ENCODE measurements at places on chromosomes 13 and 19.

GRCh38 chr13:100560498-100561157 lies 28.0 kb downstream of the GGACT start:
- no peak for DNase-seq

GRCh38 chr13:100035936-100036335 lies 53.0 kb upstream of the PCCA start:
- DNase-seq = no peak

- no peak for DNase-seq
These were observed 178.8 kb upstream of the RFC3 start for GRCh38 chr13:33639158-33639557.

- no peak for DNase-seq
These were observed 231.3 kb downstream of the SLITRK6 start for GRCh38 chr13:85567909-85568308.

- DNase-seq = peak; percentile 85
These were observed 12.9 kb downstream of the SPC24 start for GRCh38 chr19:11142528-11143171.

DNA sequence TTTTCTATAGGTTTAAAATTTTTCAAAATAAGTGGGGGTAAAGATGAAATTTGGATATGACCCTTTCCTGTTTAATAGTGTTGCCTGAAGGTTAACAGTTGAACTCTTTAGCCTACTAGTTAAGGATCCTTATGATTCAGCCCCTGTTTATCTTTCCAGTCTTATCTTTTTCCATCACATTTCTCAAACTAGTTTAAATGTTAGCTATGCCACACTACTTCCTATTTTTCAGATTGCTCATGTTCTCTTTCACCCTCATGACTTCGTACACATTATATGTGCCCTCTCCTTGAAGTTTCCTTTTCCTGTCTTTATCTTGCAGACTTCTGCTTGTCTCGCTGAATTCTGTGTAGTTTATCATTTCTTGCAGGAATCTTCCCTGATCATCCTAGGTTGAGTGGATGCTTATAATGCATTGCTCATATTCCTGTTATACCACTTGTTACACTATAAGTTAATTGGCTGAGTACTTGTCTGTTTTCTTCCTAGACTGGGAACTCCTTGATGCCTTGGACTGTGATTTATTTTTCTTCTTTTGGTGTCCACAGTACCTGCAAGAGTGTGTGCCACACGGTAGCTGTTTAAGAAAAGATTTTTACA lies 86.7 kb downstream of the FNDC3A start:
- no peak for DNase-seq

- no peak for DNase-seq
These were observed 11.2 kb upstream of the AKAP8 start for GRCh38 chr19:15390814-15391213.

DNA sequence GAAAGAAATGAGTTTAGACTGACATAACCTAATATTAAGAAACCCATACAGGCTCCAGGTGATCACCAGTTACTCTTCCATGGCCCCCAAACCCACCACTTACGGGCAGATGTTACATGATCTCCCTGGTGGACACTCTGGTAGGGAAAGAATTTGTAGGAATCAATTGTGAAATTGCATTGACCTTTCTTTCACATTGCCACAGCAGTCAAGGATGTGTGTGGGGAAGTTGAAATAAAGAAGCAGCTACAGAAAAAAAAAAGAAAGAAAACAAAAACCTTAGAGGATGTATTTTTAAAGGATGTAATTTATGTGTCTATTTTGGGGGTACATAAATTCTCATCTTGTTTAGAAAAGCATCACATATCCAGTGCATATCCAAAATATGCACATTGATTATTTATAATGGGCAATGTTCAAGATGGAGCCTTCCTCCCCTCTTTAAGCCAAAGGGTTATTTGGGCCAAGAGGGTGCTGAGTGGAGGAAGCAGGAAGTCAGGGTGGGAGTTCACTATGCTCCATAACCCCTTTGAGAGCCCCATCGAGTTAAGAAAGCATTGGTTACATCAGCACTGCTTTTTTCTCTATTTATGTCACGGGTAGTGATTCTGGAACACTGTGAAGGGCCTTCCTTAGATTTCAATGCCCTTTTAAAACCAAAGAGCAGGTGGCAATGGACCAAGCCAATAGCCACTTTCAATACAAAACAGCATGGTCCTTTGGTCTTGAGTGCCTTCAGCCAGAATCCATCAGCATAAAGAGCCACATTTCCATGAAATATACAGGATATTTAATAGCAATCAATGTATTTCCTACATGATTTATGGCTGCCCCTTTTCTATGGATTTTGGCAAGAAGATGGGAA lies 169.6 kb downstream of the LACC1 start:
- DNase-seq = no peak

GRCh38 chr19:34847393-34847792 lies 74.4 kb upstream of the ZNF599 start:
- DNase-seq = no peak

GRCh38 chr13:98386637-98387036 lies 190.3 kb downstream of the STK24 start:
- no peak for DNase-seq

GRCh38 chr19:34135054-34135800 lies 37.1 kb upstream of the LSM14A start:
- no peak for DNase-seq

DNA sequence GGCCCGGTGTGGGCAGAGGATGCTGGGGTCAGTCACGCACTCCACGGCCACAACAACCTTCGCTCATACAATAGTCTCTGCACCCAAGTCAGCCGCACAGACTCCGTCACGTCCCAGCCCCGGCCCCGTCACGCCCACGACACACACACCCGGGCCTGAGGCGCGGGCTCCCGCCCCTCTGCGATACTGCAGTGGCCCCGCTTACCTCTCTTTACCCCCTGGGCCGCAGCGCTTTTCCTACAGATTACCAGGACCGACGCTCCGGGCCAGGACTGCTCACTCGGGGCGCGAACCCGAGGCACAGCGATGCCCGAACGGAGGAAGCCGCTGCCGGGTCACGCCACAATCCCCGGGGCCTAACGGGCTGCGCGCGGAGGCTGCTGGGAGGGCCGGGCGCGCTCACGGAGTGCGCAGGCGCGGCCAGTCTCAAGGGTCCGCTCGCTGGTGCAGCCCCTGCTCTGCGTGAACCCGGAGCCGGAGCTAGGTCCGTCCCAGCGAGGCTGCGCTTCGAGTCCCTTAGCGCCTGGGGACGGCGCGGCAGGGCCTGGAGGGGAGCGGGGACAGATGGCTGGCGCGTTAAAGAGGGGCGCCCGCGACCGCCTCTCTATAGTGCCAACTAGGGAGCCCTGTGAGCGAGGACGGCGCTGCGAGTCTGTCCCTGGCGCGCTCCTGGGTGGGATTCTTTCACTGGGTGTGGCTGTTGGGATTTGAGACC lies at the start of gene ZFP82:
Gene ZFP82 (minus strand): TSS at position 358 of the 715 bp plus-strand sequence. CDS start 8,855 bp downstream, outside the sequence.
- peak; percentile 63 for DNase-seq

GRCh38 chr19:3586127-3586626 lies 899 bp downstream of the GIPC3 start:
- no peak for DNase-seq

DNA sequence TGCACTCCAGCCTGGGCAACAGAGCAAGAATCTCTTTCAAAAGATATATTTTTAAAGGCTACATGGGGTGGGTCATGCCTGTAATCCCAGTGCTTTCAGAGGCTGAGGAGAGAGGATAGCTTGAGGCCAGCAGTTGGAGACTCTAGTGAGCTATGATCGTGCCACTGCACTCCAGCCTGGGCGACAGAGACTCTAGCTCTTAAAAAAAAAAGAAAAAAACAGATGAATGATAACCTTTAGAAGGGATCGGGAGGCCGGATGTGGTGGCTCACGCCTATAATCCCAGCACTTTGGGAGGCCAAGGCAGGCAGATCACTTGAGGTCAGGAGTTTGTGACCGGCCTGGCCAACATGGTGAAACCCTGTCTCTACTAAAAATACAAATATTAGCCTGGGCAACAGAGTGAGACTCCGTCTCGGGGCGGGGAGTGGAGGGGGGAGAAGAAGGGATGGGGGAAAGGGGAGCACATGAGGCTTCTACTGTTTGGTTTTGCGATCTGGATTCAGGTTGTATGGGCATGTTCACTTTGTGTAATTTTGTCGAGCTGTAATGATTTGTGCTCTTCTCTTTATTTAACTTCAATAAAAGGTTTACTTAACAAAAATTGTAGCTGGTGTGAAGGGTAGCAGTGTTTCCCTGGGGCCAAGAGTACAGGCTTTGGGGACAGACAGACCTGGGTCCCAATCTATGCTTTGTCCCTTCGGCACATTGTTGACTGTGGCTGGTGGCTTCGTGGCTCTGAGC lies 1.1 kb upstream of the PSMC4 start:
- DNase-seq = no peak

GRCh38 chr19:1767464-1767933 lies 14.2 kb downstream of the ONECUT3 start:
- peak; percentile 54 for DNase-seq

DNA sequence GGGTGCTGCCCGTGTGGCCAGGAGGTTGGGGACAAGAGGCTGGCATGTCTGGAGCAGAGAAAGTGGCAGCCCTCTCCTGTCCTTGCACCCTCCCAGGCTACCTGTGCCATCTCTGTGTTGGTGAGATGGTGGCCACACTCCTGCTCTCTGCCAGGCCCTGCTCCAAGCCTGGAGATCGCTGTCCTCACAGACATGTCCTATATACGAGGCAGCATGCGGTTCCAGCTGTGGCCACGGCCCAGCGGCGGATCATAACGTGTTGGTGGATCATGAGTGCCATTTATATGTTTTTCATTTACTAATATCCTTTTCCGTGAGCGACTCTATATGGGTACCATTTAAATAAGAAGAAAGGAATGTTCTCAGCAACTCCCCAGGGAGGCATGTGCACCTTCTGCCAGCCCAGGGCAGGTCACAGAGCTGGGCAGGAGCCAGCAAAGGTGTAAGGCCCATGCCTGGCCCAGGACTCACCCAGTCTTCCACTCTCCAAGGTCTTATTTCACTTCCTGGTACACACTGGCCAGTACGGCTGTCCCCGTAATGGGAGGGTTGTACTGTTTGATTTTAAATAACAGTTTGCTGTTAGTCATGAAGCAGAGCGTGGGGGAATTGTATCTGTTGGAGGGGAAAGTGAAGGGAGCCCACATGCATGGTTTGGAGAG lies 47.2 kb upstream of the LDLR start:
- DNase-seq = no peak

DNA sequence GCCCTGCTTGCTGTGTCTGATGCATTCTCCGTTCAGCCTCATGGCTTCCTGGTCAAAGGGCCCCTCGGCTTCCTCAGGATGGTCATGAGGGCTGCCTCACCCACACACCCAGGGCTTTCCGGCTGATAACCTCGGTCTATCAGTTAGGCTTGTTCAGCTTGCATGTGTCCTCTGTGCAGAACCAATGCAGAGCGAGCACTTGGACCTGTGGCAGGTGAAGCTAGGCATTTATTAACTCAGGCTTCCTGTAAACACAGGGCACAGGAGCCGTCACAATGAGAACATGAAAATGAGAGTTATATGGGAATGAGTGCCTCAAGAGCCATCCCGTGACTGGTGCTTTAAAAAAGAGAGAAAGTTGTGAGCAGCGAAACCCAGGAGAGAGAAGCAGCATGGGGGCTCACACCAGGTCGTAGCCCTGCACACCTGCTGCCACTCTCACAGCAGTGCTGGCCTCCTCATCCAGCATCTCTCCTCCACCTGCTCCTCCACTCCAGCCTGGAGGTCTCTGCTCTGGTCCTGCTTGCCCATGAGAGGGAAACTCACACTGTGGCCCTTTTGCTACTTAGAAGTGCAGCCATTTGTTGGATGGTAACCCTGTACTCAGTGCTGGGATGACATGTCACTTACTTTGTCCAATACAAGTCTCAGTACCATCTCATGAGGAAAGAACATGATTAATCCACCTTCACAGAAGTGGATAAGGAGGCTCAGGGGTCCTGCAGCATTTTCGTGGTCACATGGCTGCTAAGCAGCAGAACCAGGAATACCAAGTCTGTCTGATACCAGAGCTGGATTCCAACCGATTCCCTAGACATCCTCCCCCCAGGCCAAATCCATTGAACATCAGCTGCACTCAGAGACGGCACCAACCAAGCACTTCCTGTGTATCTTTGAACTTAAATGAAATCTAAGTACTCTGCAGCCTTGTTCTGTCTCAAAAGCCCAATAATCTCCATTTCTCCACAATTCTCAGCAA lies 50.5 kb upstream of the IRS2 start:
- peak; percentile 70 for DNase-seq

- DNase-seq = no peak
These were observed 370.2 kb downstream of the KCTD12 start for GRCh38 chr13:76516013-76516412.

- no peak for DNase-seq
These were observed 927 bp upstream of the SDHAF1 start for GRCh38 chr19:35993923-35994598.

DNA sequence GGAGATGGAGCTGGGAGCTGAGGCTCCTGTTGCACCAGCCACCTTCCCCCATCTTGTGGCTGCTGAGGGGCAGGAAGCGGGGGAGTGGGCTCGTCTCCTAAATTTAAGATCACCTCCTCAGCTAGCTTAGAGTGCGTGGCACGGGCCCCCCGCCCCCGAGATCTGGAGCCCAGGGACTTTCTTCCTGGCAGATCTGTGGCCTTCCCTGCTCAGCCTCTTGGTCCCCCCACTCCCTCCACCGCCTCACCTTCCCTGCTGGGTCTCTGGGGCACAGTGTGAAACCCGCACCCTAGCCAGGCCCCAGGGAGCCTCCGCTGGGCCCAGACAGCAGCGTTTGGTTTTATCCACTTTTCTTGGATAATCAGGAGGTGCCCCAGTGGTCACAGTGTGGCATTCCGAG lies 35.9 kb downstream of the MAU2 start:
- no peak for DNase-seq

DNA sequence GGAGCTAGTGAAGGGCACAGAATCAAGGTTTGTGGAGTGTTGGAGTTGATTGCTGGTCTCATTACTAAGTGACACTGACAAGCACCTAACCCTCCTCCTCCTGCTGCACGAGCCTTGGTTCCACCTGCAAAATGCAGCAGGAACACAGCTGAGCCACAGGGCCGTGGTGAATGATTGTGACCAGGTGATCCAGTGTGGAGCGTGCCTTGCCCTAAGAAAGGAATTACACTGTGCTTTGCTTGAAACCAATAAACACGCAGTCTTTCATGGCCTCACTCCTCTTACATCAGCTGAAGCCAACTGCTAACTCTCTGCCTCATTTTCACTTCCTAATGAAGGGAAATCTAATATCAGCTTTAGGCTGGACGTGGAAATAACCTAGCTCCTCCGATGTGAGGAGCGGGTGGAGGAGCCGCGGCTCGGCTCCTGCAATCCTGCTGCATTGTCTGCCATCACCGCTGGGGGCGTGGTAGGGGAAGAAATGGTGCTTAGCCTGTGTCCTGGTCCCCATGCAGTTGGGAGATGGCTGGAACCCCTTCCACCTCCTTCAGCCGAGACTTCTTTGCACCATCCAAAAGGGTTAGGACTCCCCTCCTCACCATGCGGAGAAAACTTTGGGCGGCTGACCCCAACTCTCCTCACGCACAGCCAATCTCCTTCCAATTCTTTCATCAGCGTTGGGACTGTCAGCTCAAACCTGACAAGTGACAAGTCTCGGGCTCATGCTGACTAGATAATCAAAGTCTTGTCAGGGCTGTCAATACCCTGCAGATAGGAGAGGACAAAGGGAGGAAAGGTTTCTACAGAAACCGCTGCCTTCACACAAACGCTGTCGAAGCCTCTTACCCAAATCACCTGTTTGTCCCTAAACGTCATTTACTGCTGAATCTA lies 427.9 kb downstream of the ZNF536 start:
- DNase-seq = no peak

All from left lobe of liver (tissue), 2 donors.